ENCODE measurements at places on chromosomes 6 and 20. TPM values are rescaled to one million over a fixed set of nuclear protein-coding genes. Genes with fewer than 3 reads are reported as not detected.

DNA sequence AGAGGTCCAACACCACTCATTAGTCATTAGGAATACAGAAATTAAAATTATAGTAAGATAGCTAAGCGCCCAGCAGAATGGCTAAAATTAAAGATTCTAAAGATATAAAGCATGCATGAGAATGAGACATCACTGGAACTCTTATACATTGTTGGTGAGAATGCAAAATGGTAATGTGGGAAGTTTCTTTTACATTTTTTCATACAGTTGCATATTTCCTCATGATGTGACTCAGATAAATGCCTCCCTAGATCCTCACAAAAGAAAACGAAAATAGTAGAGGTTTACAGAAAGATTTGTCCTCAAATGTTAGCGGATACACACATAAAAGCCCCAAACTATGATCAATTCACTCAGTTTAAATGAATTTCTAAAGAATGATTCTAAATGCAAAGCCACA lies 633.7 kb upstream of the GJE1 start:
- DNase-seq, result no peak

DNA sequence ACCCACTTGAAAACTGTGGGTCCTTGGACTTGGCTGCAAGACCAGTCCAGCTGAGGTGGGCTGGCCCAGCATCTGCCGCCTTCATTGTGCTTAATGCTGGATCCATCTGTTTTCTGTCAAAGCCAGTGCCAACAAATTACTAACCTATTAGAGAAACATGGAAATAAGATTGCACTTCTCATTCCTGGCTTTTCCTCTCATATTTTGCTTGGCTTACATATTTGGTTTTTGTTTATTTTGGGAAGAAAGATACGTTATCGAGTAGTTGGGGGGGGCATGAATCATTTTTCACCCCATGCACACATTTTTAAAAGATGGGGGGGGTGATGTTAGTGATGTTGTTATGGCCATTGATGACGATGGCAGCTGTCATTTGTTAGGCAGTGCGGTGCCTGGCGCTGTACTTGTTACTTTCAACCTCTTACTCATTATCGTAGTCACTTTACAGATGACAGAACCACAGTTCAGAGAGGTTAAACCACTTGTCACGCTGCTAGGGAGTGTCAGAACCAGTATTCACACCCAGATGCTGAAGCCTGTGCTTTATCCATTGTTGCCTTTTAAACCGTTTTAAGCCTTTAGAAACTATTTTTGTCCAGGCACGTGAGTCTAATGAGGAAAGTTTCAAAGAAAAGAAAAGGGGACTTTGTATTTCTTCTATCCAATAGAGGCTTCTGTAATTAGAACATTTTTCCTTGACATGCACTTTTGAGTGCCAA lies 180.0 kb downstream of the TMEM242 start:
- no peak for DNase-seq

DNA sequence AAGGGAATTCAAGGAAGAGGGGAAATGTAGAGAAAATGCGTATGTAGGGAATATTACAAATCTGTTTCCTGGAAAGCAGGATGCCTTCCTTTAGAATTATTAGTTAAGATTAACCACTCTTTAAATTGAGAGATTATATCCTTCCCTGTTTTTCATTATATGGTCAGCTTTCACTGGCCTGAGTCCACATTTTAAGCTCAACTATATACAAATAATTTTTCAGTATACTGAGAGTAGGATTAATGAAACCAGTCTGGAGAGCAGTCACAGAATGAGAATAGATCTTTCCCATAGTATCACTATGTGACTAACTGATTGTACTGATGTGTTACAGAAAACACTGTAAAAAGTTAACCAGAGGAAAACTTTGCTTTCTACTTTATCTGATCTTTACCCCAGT lies 306.3 kb downstream of the LAMA2 start:
- DNase-seq, result no peak

DNA sequence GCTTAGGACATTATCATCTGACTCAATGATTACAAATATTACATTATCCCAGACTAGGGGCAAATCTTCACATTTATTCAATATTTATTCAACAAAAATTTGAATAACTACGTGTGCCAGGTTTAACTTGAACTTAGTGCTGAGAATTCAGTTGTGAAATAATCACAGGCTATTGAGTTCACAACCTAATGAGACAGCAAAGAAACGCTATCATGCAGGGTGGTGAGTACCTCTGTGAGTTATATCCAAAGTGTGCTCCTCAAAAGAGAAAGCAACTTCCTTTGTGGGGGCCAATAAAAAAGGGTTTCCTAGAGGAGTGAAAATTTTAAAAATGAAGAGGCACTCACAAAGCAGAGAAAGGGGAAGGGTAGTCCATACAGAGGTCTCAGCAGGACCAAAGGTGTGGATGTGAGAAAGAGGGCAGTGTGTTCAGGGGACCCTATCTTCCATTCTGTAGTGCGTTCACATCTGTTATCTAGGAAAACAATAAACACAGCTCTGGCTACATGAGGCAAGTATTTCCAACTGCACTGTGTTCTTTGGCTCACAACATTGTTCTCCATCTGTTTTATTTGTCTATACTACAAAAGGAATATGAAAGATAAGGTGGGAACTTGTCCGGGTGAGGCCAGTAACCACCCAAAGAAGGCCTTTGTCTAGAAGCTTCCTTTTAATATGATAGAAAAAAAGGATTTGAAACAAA lies 155.4 kb upstream of the MARCKS start:
- no peak for DNase-seq

DNA sequence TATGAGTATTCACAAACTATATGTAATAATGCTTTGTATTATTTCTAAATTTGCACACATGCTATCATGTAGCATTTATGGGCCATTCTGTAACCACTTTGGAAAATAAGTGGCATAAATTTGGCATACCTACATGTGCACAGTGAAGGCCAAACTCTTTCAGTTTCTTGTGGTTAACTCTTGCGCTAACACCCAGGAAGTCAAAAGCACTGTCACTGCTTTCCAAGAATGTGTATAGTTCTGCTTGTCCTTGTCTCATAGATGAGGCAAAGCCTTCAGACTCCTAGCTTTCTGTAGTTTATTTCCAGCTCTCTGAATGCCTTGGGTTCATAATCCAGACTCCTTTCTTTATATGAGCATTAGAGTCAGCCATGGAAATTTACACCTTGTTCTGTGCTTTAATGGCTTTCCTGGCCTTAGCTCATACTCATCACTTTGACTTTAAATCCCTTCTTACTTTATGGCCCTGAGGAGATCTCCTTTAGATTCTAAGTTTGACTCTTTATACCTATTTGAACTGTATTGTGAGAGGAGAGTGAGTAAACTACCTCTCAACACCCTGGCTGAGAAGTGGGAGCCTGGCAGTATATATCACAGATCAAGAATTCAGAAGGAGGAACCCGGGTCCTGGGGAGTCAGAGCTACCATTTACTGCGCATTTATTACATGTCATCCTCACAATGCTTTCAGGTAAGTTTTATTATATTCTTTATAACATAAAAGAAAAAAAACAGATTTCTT lies 949 bp upstream of the SLC17A3 start:
- DNase-seq, result no peak

KCNS1 gene
- total RNA-seq, result not detected

Data from Peyer's patch (tissue), 4 donors.